Activated CD4-positive, alpha-beta T cell treated with anti-CD3 and anti-CD28 coated beads, Interleukin-2, amount 50 U/mL, for 4 hours (primary cell): ENCODE measurements at places on chromosomes 1 and 21.

DNA sequence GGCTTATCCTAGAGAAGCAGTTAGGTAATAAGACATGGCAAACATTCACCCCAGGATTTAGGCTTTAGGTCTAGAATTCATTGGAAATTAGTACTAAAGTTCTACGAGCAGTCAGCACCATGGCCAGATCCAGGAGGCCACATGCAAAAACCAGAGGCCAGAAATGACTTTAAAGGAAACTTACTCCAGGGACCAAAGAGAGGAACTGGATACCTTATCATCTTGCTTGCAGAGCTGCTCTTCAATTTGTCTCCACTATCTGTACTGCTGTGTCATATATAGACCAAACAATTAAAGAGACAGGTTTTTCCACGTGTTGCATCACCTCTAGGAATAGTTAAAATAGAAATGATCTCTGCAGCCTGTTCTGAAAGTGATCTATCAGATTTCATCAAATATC, 127.8 kb downstream of the LMX1A start:
- DNase-seq = no peak

- DNase-seq = no peak
Observed at GRCh38 chr1:17609529-17609928, 70.0 kb downstream of the ARHGEF10L start.

DNA sequence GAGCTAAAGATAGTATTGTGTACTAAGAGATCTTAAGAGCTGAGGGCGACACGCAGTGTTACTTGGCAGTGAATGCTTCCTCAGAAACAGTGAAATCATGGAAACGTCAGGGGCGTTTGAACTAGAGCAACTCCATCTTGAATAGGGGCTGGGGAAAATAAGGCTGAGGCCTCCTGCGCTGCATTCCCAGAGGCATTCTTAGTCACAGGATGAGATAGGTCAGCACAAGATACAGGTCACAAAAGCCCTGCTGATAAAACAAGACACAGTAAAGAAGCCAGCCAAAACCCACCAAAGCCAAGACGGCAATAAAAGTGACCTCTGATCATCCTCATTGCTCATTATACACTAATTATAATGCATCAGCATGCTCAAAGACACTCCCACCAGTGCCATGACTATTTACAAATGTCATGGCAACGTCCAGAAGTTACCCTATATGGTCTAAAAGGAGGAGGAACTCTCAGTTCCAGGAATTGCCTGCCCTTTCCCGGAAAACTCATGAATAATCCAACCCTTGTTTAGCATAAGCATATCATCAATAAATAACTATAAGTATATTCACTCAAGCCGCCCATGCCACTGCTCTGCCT, 37.5 kb upstream of the FMN2 start:
- no peak for DNase-seq

- no peak for DNase-seq
Observed at GRCh38 chr1:205449750-205450443, 5.9 kb downstream of the BLACAT1 start.

- no peak for DNase-seq
Observed at GRCh38 chr1:220991959-220992704, 112.9 kb downstream of the HLX start.

DNA sequence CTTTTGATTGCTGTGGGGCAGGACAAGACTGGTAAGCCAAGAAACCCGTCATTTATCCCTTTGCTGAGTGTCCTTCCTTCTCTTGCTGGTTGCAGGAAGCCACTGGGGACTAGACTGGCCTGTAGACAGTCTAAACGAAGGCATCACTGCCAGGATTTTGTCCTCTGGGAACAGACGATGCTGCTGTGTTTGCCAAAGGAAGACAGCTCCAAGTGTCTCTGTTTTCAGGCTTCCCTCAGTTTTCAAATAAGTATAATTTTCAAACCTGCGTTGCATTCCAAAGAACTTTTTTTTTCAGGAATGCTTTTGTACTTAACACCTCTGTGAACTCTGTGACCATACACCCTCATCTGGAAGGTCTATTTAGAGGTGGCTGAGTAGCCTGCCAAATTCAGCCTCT, 269.4 kb downstream of the HLX start:
- no peak for DNase-seq

GRCh38 chr1:3327389-3327702, 127.1 kb upstream of the ARHGEF16 start:
- no peak for DNase-seq

DNA sequence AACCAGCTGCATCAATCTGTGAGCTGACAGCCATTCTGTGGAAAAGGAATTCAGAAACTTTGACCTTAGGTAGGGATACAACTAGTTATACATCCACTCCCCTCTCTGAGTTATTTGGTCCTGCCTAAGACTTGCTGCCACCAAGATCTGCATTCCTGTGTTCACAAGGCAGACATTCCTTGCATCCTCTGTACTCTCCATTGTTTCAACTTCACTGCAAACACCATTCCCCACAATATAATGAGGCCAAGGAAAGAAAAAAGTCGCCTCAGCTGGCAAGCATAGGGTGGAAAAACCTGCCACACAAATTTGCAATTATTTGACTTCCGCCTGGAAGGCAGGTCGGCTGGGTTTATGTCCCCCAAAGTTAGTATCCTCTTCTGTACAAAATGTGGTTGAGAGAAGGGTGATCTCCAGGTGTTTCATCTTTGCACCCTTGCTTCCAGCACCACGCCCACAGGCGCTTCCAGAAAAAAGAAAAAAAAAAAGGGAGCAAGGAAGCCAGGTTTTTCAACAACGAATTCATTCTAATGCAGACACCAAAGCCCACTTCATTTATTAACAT, 676 bp upstream of the CTTNBP2NL start:
- DNase-seq = no peak

- no peak for DNase-seq
Observed at GRCh38 chr1:2237773-2238172, 9.7 kb downstream of the SKI start.

- DNase-seq = peak; percentile 26
Observed at GRCh38 chr1:236685917-236686814, at the start of gene ACTN2. Gene ACTN2, plus strand, starts transcription at chr1:236686499. Its CDS starts 175 bp downstream, at chr1:236686674.

DNA sequence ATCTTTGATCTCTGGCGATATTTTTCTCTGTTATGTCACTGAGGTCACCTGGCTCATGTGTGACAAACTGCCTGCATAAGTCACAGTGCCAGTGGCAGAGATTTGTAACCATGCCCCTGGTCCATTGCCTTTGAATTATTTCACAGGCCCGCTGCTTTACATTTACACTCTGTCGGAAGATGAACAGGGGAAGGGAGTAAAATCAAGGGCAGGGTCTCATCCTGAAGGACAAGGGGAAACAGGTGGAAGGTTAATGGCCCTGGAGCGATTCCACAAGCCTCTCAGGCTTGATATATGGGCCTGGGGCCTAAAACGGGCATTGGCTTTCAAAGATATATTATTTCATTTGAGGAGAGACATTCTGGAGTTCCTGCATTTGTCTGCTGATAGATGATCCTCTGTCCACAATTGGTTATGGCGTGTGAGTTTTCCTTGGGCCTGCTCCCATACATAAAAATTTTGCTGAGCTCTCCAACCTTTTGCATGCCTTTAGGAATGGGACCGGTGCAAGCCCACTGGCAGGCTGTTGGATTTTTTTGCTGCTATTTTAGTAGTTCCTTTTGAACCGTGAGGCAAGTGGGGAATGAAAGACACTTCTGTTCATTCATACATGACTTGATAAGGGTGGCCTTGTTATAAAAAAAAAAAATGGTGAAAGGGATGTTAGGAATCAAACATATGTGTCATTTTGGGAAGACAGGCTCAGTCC, 51.9 kb downstream of the NR5A2 start:
- no peak for DNase-seq

DNA sequence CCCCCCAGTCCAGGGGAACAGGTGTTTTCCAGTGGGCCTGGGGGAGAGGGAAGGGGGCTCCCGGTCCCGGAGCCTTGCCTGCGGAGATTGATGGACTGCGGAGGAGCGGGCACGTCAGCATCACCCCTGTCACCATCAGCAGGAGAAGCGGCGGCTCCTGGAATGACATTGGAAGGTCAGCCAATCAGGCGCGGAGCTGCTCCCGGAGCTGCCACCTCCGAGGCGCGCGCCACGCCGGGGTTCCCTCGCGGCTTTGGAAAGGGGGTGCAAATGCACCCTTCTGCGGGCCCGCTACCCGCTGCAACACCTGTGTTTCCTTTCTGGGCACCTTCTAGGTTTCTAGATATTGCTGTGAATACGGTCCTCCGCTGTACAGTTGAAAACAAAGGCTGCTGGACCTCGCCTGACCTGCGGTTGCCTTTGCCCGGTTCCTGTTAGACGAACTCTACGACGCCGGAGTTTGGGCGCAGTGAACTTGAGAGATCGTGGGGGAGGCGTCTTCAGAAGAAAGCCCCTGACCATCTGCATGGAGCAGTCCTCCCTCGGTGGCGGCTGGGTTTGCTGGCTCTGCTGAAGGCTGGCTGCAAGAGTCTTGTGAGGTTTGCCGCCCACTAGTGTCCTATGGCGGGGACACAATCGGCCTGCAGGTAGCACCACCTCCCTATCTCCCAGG, 5.3 kb downstream of the DSCAM start:
- DNase-seq = no peak

- no peak for DNase-seq
Observed at GRCh38 chr1:182337736-182338571, 53.6 kb downstream of the GLUL start.

GRCh38 chr1:46043458-46044017, 88.9 kb downstream of the PIK3R3 start:
- no peak for DNase-seq

DNA sequence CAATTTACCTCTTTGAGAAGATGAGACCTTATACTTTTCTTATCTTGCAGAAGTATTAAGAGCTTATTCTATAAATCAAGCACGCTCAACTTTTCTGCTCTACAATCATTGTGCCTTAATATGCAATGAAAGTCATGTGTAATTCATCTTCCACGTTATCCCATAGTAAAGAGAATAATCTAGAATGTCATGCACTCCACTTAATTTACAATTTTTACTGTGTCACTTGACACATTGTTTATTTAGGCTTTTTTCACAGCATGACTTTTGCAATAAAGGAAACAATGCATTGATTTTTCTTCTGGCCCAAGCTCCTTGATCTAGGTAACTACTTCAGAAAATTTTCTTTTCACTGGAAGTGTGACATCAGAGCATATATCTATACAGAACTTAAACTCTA, 290.9 kb downstream of the HHIPL2 start:
- DNase-seq = no peak
